ENCODE measurements at places on chromosomes 13 and 19.

- DNase-seq, result no peak
Observed at GRCh38 chr13:98239162-98240076, 62.4 kb upstream of the RNF113B start.

GRCh38 chr13:83731113-83731512 is 151.2 kb downstream of the SLITRK1 start:
- DNase-seq, result no peak

DNA sequence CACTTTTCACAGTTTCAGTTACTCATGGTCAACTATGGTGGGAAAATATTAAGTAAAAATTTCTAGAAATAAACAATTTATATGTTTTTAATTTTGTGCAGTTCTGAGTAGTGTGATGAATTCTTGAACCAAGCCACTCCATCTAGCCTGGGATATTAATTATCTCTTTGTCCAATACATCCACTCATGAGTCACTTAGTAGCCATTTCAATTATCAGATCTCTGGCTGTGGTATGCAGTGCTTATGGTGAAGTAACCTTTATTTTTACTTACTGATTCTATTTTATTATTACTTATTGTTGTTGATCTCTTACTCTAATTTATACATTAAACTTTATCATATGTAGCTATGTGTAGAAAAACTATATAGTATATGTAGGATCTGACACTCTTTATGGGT is 128.9 kb upstream of the KLHL1 start:
- DNase-seq, result no peak

- no peak for DNase-seq
Observed at GRCh38 chr19:5587661-5588060, 19.9 kb upstream of the TINCR start.

GRCh38 chr13:91292630-91293221 is 54.8 kb upstream of the MIR17HG start:
- no peak for DNase-seq
